ENCODE measurements at places on chromosomes 11 and 22. TPM values are rescaled to one million over a fixed set of nuclear protein-coding genes. Genes with fewer than 3 reads are reported as not detected.

The ADAMTS8 gene
- polyA plus RNA-seq: 0.09 TPM

The MS4A3 gene
- polyA plus RNA-seq: not detected

The MRGPRE gene
- polyA plus RNA-seq: not detected

The OR8G1 gene
- not detected for polyA plus RNA-seq

The ADORA2A gene
- 0.64 TPM for polyA plus RNA-seq

The SLC22A6 gene
- not detected for polyA plus RNA-seq

The DDIAS gene
- polyA plus RNA-seq: 4.5 TPM

The SHANK2 gene
- not detected for polyA plus RNA-seq

The CARNS1 gene
- polyA plus RNA-seq: 0.38 TPM

The KLHL35 gene
- polyA plus RNA-seq: 6.3 TPM

The OR5T2 gene
- not detected for polyA plus RNA-seq

The MS4A12 gene
- polyA plus RNA-seq: not detected

The VWA5A gene
- polyA plus RNA-seq: 7.5 TPM

The CNTN5 gene
- not detected for polyA plus RNA-seq

The IGSF9B gene
- polyA plus RNA-seq: not detected

The RAB39A gene
- not detected for polyA plus RNA-seq

The DEPDC7 gene
- polyA plus RNA-seq: 9.7 TPM

The NEFH gene
- 2.5 TPM for polyA plus RNA-seq

The ART1 gene
- not detected for polyA plus RNA-seq

The ARHGAP20 gene
- polyA plus RNA-seq: 0.84 TPM

The GTF2H1 gene
- polyA plus RNA-seq: 61.6 TPM

The MUC5AC gene
- polyA plus RNA-seq: not detected

The PTPN5 gene
- not detected for polyA plus RNA-seq

The SESN3 gene
- 2.8 TPM for polyA plus RNA-seq

The OR8D1 gene
- polyA plus RNA-seq: not detected

The DUSP8 gene
- not detected for polyA plus RNA-seq

The C11orf54 gene
- 13.5 TPM for polyA plus RNA-seq

The NCAPD3 gene
- 16.3 TPM for polyA plus RNA-seq

The CCDC83 gene
- polyA plus RNA-seq: not detected

The SCARF2 gene
- polyA plus RNA-seq: 10.2 TPM

The FAT3 gene
- polyA plus RNA-seq: 0.16 TPM

The LRP4 gene
- polyA plus RNA-seq: 1.4 TPM

The KCNK4 gene
- polyA plus RNA-seq: 0.13 TPM

The OR52I2 gene
- polyA plus RNA-seq: not detected

The SLC29A2 gene
- polyA plus RNA-seq: not detected

The RIMBP3B gene
- not detected for polyA plus RNA-seq

The CABP7 gene
- polyA plus RNA-seq: not detected

The SLC22A25 gene
- polyA plus RNA-seq: not detected

The TYR gene
- not detected for polyA plus RNA-seq

The NLRP10 gene
- polyA plus RNA-seq: 13.5 TPM

The VWCE gene
- 0.70 TPM for polyA plus RNA-seq

The TAGLN gene
- polyA plus RNA-seq: 1,454 TPM

The OR6T1 gene
- not detected for polyA plus RNA-seq

The BDNF gene
- 58.1 TPM for polyA plus RNA-seq

The OR5D18 gene
- polyA plus RNA-seq: not detected

The BTBD18 gene
- polyA plus RNA-seq: not detected

The DEFB131B gene
- not detected for polyA plus RNA-seq

The CNTF gene
- 0.46 TPM for polyA plus RNA-seq

The ATG2A gene
- polyA plus RNA-seq: 6.3 TPM

The LRRN4CL gene
- polyA plus RNA-seq: 2.3 TPM

The GLB1L2 gene
- polyA plus RNA-seq: not detected

The PKDREJ gene
- polyA plus RNA-seq: not detected

The OR5B21 gene
- not detected for polyA plus RNA-seq

The C11orf91 gene
- polyA plus RNA-seq: not detected

The CASP5 gene
- not detected for polyA plus RNA-seq

The MPZL3 gene
- 0.72 TPM for polyA plus RNA-seq

The BLID gene
- 2.9 TPM for polyA plus RNA-seq

The IZUMO1R gene
- not detected for polyA plus RNA-seq

Data from GM23248 (cell line).